ENCODE measurements at places on chromosomes 5 and 9.
A peak's percentile ranks its signal among the peaks of the same experiment; 100 is the strongest.

DNA sequence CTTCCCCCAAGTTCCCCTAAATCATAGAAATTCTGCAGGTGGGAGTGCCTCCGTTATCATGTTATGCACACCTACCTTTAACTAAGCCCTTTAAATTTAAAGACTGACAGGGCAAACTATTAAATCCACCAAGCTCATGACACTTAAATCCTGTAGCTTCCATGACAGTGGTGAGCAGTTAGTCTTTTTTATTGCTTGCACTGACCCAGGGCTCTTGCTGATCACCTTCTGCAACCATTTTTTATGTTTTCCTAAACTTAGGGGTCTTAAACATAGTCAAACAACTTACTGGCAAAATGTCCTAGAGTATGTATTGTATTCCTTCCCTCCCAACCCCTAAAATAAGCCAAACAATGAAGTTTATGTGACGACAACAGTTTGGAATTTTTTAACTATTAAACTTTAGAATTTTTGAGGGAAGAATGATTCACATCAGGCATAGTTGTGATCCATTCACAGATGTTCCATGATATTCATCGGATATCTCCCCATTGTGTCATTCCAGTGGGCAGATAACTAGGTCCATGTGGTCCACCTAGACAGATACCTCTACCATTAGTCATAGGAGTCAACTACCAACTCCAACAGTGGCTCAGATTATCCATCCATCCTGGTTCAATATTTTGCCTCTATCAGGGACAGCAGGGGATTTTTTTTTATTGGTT, 283.1 kb downstream of the ADAMTS6 start:
- no peak overlapping the region for H3K27ac ChIP-seq
- H3K27me3 ChIP-seq = peaks cover 5% of the 10 kb centered on the region
- H3K36me3 ChIP-seq = no peaks in the 10 kb centered on the region
- H3K4me1 ChIP-seq = no peaks in the 10 kb centered on the region

GRCh38 chr5:152422081-152422480, 17.0 kb upstream of the NMUR2 start:
- H3K27ac ChIP-seq = no peak overlapping the region
- no peak overlapping the region for H3K4me3 ChIP-seq
- no peak for DNase-seq
- no peaks in the 10 kb centered on the region for H3K27me3 ChIP-seq

DNA sequence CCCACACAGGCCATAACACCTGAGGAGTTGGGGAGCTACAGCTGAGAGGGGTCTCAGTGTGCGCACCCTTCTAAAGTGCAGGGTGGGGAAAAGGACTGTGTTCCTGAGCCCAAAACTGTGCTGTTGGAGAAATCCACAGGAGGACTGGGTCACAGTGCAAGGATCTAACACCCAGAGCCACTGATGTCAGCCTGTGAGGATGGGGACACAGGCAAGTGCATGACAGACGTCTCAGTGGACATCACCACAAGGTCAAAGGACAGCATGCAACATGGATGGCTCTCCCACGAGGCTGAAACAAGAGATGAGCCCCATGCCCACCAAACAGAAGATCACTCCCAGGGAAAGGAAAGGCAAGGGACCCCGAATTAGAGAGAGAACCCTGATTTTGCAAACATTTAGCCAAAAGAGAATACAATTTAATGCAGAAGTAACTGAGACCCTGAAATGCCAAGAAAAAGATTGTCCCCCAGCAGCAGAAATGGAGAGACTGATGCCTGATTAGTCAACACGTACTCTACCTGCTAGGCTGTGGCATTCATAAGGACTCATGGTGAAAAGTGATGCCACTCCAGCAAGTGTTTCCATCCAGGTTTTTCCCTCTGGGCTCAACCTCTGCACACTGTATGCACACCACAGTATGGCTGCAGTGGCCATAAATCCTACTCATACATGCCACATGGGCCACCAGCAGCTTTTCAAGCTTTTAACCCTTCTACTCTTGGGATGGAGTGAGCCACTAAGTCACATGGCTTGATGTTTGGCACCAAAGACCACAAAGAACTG, 14.2 kb downstream of the KLF9 start:
- no peaks in the 10 kb centered on the region for H3K27me3 ChIP-seq
- no peaks in the 10 kb centered on the region for H3K36me3 ChIP-seq
- peaks cover 52% of the 10 kb centered on the region for H3K4me1 ChIP-seq
- H3K4me3 ChIP-seq = no peak overlapping the region
- no peak overlapping the region for H3K27ac ChIP-seq
- DNase-seq = no peak

GRCh38 chr5:170296036-170296934, 1.3 kb downstream of the LCP2 start:
- H3K27me3 ChIP-seq = no peaks in the 10 kb centered on the region
- peak overlapping the region; percentile 93 for H3K27ac ChIP-seq

GRCh38 chr5:158135682-158136179, 276.8 kb upstream of the CLINT1 start:
- H3K4me3 ChIP-seq = no peak overlapping the region
- DNase-seq = no peak
- no peaks in the 10 kb centered on the region for H3K36me3 ChIP-seq
- H3K27me3 ChIP-seq = no peaks in the 10 kb centered on the region
- no peak overlapping the region for H3K27ac ChIP-seq

DNA sequence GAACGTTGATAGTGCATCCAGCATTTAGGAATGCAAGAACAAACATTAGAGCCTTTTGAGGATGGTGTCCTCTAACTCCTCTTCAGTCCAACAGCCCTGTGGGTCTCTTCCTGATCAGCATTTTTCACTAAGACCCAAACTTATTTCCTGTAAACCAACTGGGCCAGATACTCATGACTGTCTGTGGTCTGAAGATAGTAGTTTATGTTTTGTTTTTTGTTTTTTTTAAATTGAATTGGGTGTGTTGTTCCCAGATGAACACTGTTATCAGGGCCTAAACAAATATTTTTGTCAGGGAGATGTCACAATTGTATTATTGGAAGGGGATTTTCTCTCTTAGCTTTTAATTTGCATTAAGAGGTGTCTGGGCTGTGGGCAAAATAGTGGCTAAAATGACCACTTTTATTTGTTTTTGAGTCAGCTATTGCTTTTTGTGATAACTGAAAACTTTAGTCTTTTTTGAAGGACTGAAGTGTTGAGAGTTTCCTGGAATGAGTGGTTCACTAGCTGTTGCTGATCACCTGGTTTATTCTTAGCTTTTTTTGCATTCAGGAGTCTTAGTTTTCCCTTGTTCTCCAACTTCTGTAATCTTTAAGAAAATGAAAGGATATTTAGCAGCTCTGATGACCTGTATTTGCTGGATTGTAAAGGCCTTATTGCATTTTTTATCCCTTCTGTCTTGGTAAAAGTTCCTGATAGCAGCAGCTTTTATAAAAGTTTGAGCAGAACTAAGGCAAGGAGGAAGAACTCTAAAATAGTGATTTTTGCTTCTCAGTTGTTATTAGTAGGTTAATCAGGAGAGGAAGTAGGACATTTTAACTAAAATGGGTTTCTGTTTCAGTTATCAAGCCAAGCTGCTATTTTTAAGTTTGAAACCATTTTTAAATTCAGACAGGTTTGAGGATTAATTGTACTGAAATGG, 5.5 kb downstream of the MAN2A1 start:
- H3K4me1 ChIP-seq = peaks cover 68% of the 10 kb centered on the region
- H3K27me3 ChIP-seq = no peaks in the 10 kb centered on the region
- peak overlapping the region; percentile 34 for H3K4me3 ChIP-seq
- no peak for DNase-seq
- H3K27ac ChIP-seq = peak overlapping the region; percentile 69
- peaks cover 46% of the 10 kb centered on the region for H3K36me3 ChIP-seq

GRCh38 chr5:86542532-86542931, 75.2 kb upstream of the COX7C start:
- H3K36me3 ChIP-seq = no peaks in the 10 kb centered on the region
- no peak for DNase-seq
- H3K4me1 ChIP-seq = no peaks in the 10 kb centered on the region
- H3K4me3 ChIP-seq = no peak overlapping the region
- no peaks in the 10 kb centered on the region for H3K27me3 ChIP-seq
- no peak overlapping the region for H3K27ac ChIP-seq

DNA sequence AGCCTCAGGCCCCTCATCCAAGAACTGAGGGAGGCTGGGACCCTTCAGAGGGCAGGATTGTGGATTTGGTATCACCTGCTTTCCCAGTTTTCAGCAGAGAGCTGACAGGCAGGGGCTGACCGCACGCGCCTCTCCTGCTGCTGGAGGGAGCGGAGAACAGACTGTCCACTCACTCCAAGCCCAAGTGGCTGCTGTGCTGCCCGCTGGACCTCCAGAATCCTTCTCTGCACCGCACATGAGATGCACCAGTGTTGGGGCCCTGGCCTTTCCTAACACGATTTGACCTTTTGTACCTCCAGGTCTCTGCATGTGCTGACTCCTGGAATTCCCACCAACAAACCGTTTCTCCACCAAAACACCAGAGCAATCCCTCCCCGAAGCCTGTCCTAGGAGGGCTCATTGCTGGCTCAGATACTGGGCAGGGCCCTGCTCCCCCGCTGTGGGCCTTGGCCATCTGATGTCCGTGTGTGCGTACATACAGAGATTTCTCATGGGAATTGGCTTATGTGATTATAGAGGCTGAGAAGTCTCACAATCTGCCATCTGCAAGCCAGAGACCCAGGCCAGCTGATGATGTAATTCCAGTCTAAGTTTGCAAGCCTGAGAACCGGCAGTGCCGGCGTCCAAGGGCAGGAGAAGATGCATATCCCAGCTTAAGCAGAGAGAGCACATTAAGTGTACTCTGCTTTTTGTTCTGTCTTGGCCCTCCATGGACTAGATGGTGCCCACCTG, 141.7 kb downstream of the GADD45G start:
- peak overlapping the region; percentile 8 for H3K27ac ChIP-seq
- no peaks in the 10 kb centered on the region for H3K27me3 ChIP-seq
- H3K4me1 ChIP-seq = peaks cover 75% of the 10 kb centered on the region

- no peak overlapping the region for H3K4me3 ChIP-seq
- no peaks in the 10 kb centered on the region for H3K36me3 ChIP-seq
- H3K4me1 ChIP-seq = peaks cover 4% of the 10 kb centered on the region
- no peak overlapping the region for H3K27ac ChIP-seq
Measured at GRCh38 chr9:35257986-35258659, 96.3 kb downstream of the UNC13B start.

DNA sequence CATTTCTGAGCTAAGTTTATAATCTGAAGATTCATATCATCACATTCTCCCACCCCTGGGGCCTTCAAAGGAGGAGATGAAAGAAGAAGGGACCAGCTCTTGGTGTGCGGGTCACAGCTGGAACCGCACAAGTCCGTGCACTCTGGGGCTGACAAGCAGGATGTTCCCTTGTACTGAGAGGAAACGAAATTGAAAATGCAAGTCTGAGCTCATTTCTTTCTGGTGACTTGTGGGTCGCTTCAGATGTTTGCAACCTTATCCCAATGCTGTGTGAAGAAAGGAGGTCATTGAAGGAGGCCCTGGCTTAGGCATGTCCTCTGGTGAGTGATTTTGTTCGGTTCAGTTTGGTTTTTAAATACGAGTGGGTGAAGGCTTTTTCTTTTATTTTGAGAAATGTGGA, 59.6 kb downstream of the C9orf152 start:
- peak overlapping the region; percentile 86 for H3K4me3 ChIP-seq
- no peaks in the 10 kb centered on the region for H3K27me3 ChIP-seq
- peaks cover 78% of the 10 kb centered on the region for H3K4me1 ChIP-seq
- peak overlapping the region; percentile 94 for H3K27ac ChIP-seq
- H3K36me3 ChIP-seq = peaks cover 35% of the 10 kb centered on the region

Data from activated CD8-positive, alpha-beta T cell treated with anti-CD3 and anti-CD28 coated beads, Interleukin-2, amount 10 ng/mL, durations not matched to agents 7 days and 5 days (primary cell).